ENCODE measurements at places on chromosomes 4 and X.

DNA sequence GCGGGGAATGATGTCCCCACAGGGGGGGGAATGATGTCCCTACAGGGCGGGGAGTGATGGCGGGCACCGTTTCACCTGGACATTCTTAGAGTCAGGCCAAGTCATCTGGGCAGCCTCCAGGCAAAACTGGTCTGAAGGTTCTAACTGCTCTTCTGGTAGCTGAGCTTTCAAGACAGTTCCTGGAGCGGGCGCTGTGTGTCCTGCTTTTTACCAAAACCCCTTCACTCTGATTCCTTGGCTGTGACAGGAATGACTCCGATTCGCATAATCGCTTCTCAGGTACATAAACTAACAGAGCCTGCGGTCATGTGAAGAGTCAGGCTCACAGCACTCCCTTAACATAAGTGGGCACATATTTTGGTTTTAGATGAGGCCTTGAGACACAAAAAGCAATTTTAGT, 836.0 kb downstream of the TRIML1 start:
- no peak for DNase-seq

- no peak for DNase-seq
Measured at GRCh38 chr4:86961605-86962295, 26.9 kb downstream of the AFF1 start.

GRCh38 chrX:44997282-44997812, 124.4 kb downstream of the KDM6A start:
- no peak for DNase-seq

- no peak for DNase-seq
Measured at GRCh38 chr4:176631611-176632010, 161.1 kb downstream of the VEGFC start.

DNA sequence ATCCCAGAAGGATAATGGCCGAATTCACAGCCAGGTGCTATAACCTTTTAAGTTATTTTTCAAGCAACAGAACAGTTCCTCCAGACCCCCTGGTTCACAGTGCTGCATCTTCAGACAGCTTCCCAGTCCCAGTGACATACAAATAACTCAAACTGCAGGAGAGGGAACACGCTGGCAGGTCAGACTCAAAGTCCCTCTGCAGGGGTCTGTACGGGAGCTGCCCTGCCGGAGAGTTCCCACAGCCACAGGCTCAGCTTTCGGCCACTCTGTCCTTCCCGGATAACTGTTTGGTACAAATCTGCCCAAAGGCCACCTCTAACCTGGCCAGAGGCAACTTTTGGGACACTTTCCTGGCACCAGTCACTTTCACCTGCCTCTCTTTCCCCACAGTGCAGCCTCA, 230.2 kb downstream of the AFAP1 start:
- no peak for DNase-seq

DNA sequence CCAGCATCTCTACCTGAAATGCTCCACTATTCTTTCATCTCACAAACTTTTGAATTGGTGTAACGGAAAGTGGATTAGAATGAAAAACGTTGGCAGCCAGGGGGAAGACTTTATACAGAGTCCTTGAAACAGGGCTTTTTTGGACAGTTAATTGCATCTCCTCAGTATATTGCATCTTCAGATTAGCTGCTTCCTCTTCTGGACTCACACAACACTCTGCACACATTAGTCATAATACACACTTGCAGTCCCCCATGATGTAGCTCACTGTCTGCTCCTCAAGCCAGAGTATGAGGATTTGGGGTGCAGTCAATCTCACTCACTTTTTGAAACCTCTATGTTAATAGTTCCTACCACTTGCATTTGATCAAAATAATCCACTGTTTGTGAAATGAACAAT, 101.0 kb downstream of the ADGRA3 start:
- DNase-seq = no peak

DNA sequence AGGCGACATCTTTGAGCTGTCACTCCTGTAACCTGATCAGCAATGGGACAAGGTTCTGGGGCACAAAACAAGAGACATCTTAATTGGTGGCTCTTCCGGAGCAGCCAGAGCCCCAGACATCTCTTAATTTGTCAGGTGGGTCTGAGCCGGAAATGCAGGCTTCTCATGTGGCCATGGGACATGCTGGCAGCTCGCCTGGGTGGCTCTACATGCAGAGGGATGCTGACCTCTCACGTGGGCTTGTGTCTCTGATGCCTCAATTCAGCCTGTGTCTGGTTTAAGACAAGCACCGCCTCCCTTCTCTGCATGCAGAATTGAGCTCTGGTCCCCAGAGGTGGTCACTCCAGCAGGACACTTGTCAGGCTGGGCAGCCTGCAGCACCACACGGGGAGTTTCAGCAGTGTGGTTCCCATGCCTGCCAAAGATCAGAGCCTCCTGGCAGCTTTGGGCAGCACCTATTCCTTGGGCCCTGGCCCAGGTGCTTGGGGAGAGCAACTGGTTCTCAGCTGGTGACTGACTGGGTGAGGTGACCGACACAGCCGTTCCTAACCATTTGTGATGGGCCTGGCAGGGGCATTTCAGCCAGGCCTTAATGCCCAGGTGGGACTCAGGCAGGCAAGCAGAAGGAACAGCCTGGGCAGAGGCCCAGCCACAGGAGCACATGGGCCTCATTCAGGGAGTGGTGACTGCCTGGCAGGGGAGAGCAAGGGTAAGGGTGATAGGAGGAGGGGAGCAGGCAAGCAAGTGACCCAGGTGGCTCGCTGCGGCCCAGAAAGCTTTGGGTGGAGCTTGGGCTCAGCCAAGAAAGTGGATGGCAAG, 53.4 kb downstream of the HMX1 start:
- no peak for DNase-seq

- DNase-seq = no peak
Measured at GRCh38 chr4:23388255-23388654, 501.6 kb downstream of the PPARGC1A start.

DNA sequence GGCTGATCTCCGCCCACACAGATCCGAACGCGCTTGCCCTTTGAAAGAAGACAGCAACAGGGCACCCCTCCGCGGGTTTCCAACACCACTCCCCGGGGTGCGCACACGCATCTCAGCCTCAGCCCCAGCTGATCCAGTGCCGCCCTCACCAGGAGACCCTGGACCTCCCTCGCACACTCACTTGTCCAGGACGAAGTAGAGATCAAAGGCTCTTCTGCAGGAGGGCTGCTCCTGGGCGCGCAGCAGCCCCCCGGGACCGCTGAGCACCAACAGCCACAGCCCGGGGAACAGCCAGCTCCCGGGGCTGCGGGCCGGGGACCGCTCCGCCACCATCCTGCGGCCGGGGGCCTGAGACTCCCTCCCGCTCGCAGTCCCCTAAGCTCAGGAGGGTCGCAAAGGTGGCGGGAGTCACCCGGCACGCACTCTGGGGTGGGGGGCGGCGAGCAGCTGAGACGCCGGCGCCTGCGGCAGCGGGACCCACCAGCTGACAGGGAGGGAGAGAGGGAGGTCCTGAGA, 743 bp downstream of the ANTXR2 start:
- DNase-seq = peak; percentile 68

- no peak for DNase-seq
Measured at GRCh38 chrX:153580700-153581386, 18.1 kb downstream of the CCNQ start.

- no peak for DNase-seq
Measured at GRCh38 chrX:48636776-48637175, 39.5 kb downstream of the WDR13 start.

DNA sequence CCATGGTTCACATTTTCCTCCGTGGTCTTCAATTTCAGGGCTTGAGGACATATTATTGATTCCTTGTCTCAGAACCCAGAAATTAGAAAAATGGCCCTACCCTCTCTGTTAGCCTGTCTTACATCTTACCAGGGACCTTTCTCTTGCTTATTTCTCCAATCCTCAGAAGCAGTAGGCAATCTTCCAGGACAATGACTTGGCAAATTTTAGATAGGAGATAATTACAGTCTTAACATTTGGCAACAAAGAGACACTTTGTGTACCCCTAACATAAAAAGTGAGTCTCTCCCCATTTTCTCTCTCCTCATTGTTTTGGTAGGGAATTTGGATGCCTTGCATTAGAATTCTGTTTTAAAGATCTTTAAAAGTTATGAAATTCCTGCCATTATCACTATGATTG, 778.1 kb upstream of the SLIT2 start:
- DNase-seq = no peak

- DNase-seq = no peak
Measured at GRCh38 chr4:55947254-55947882, 1.4 kb upstream of the CEP135 start.

DNA sequence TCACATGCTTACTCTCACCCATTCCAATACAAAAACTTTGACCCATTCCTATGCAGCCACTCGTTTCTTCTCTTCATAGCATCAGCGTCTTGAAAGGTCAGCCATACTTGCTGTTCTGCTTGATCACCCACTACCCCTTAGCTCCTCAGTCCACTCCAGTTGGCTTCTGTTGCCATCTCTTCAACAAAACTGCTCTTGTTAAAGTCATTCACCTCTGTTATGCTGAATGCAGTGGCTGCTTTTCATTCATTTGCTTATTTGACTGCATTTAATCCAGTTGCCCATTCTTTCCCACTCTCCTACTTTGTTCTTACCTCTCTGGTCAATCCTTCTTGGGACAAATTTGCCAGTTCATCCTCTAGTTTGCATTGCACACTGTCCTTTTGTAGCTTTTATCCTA, 24.9 kb downstream of the CEP135 start:
- DNase-seq = no peak
